ENCODE measurements at places on chromosomes 7 and 10.
A peak's percentile ranks its signal among the peaks of the same experiment; 100 is the strongest.

DNA sequence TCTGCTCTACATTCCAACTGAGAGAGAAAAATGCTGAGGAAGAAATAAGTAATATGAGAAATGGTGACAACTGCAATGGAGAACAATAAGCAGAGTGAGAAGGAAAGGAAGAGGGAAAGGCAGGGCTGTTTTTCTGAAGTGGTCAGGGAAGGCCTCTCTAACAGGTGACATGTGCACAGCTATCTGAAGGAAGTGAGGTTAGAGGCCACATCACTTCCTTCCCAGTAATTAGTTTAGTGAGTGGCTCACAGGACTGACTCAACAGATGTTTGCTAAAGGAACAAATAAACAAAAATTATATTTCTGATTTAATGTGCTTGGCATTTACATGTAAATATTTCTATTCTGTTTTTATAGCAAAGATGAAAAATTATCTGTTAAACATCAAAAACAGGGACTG is 77.9 kb downstream of the ARHGAP21 start:
- DNase-seq, result peak; percentile 25

GRCh38 chr10:3975016-3975415 is 190.0 kb upstream of the KLF6 start:
- DNase-seq, result no peak

DNA sequence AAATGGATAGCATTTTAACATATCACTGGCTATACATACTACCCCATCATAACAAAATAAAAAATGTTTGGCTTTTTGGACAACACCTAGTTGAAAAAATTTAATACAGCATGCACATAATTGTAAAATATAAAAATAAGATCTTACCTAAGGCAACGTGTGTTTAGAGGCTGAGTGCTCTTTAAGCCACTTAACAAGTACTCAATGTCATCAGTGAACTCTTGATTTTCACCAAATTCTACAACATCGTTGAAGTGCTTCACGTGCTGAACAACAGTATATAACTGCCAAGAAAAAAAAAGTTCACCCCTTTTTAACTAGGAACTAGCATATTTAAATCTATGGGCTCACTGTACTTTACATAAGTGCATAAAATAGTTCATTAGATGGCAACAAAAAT is 49.5 kb downstream of the WAPL start:
- no peak for DNase-seq

GRCh38 chr10:127368101-127368500 is 171.7 kb upstream of the INSYN2A start:
- no peak for DNase-seq

DNA sequence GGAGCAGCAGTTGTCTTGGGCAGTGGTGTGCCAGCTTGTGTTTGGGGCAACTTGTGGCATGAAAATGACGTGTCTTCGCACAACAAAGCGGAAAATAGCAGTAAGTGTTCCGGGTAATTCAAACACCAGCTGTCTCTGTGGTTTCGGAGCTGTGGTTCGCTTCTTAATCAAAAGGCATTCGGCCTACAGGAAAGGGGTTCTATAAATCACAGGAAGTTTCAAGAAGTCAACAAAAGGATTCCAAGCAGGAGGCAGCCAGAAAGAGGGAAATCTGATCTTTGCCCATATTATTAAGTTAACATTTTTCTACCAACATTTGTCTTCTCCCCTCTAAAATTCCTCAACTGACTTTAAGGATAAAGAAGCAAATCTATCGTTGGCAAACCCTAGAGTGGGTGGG is 353.4 kb downstream of the FGFR2 start:
- DNase-seq, result no peak

DNA sequence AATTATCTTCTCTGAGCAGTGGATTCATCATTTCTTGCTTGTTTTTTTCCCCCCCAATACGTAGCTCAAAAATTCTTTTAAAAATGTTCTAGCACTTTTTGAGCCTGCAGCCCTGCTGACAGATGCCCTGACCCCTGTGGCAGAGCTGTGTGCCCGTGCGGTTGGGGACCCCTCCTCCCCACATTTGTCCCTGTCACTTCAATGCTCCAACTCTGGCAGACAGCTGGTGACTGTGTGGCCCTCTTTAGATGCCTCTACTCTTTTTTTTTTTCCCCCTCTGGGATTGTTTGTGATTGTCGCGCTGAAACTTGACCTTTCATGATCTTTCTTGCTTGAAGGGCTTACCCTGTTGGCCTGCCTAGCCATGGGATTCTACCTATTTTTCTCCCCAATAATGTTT is 214.1 kb downstream of the TMEM178B start:
- no peak for DNase-seq

GRCh38 chr7:130961128-130961601 is 227.2 kb upstream of the KLF14 start:
- DNase-seq, result peak; percentile 86

- no peak for DNase-seq
Measured at GRCh38 chr10:109875151-109875568, 48.2 kb downstream of the XPNPEP1 start.

GRCh38 chr7:138565451-138566114 is 105.5 kb downstream of the TRIM24 start:
- no peak for DNase-seq

- no peak for DNase-seq
Measured at GRCh38 chr7:152664636-152665035, 11.3 kb downstream of the XRCC2 start.

GRCh38 chr10:126387041-126387921 is 996 bp downstream of the ADAM12 start:
- DNase-seq, result no peak

GRCh38 chr7:155850001-155850436 is 37.8 kb upstream of the SHH start:
- DNase-seq, result no peak

DNA sequence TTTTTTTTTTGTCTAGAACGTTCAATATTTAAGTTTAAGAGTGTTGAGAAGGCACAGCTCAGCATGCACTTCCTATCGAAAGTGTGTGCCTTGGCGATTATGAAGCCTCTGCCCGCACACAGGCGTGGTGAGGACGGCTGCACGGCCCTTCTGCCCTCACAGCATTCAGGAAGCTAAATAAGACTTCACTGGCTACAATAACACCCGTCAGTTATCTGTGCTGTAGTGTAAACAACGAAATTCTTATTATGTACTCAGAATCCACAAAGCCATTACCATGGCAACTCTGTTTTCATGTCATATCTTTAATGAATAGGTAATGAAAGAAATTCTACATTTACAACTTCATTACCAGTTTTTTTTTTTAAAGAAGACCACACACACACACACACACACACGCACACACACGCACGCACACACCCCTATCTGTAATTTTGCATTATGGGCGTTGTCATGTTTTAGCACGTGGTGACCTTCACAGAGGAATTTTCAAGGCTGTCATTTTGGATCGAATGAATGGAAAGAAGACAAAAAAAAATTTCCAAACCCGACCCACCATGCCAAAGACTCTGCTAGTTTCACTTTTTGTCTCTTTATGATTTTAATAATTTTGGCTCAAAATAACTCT is 254.8 kb upstream of the CTBP2 start:
- DNase-seq, result no peak

DNA sequence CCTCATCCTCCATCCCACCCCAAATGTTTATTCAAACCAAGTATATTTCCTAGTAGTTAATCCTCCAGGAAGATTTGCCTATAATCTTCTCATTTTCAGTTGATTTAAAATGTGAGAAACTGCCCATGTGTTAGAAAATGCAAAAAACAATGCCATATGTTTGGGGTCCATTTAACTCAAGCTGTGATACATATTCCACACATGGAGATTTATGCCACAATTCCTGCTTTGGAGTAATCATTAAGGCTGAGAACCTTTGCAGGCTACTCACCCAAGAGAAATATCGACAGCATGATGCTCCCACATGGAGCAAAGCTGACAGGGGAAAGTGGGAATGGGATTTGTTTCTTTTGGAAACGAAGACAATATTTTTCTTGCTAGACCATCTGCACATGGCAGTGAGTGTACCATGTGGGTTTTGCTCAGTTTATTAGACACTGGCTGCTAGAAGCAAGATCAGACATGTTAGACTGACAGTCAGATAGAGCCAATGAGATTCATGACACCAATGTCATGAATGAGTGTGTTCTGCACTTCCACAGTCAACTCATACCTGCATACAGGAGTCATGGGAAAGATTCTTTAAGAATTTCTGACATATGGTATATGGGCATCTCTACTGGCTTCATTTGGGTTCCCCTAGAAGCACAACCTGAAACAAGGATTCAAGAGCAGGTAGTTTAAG is 3.4 kb upstream of the GRM8 start:
- DNase-seq, result no peak

- no peak for DNase-seq
Measured at GRCh38 chr7:142487124-142487523, 229.3 kb upstream of the PRSS58 start.

DNA sequence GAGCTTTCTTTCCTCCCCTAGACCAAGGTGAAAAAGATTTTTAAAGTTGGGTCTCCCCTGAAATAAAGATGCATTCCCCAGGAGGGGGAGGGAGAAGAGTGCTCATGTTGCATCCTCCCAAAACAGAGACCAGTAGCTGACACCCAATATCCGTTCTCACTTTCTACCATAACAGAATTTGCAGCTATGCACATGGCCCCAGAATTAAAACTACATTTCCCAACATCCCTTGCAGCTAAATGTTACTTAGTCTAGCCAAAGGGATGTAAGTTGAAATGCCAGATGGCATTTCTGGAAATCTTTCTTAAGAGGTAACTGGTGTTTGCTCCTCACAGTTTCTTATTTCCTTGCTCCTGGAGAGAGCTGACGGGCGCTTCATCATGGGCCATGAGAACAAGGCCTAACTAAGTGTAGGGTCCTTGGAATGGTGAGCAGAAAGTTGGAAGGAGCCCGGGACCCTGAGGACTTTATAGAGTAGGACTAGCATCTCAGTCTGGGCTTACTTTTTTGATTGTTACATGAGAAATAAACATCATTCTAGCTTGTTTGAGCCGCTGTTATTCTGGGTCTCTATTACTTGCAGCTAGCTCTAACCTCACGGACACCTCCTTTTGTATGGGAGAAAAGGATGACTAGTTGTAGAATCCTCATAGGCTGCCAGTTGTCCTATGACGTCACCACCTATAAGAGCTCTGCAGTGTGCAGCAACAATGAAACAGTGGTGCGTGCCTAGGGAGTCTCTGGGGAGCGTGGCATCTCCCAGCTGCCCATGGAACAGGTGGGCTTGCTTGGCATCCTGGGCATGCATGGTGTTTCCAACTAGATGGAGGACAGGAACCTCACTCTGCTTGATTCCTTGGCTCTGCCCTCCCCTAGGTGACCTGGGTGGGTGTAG is 46.1 kb upstream of the EXOC6 start:
- no peak for DNase-seq

GRCh38 chr10:74871595-74872382 is 45.4 kb downstream of the KAT6B start:
- no peak for DNase-seq

DNA sequence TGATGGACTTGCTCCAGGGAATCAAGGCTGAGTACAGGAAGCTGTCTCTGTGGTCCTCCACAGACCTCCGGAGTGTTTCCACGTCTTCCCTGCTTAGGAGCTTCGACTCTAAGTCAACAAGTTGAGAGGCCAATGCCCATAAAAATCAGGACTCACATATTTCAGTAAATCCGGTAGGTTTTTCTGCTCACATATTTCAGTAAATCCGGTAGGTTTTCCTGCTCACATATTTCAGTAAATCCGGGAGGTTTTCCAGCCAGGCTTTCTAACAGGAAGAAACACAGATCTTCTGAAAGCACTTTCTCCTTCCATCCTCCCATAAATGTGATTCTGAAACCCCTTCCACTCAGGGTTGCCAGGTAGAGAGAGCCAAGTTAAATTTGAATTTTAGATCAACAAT is 340.1 kb upstream of the SHH start:
- no peak for DNase-seq

- no peak for DNase-seq
Measured at GRCh38 chr10:129946859-129947258, 17.2 kb downstream of the EBF3 start.

DNA sequence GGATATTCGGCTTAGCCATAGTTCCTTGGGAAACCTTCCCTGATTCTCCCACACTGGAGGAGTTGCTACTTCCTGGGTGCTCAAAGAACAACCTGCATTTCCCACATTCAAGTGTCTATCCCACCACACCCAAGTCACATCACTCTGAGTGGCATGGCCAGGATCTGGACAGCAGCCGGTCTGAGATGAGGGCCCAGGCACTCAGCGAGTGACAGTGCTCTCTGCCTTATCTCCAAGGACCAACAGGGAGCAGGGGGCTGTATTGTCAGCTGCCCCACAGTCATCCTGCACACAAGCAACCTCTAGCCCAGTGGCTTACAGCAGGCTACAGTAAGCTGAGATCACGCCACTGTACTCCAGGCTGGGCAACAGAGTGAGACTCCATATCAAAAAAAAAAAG is 16.1 kb upstream of the SLC18A3 start:
- DNase-seq, result no peak

- DNase-seq, result no peak
Measured at GRCh38 chr7:138072726-138073125, 3.5 kb upstream of the AKR1D1 start.

DNA sequence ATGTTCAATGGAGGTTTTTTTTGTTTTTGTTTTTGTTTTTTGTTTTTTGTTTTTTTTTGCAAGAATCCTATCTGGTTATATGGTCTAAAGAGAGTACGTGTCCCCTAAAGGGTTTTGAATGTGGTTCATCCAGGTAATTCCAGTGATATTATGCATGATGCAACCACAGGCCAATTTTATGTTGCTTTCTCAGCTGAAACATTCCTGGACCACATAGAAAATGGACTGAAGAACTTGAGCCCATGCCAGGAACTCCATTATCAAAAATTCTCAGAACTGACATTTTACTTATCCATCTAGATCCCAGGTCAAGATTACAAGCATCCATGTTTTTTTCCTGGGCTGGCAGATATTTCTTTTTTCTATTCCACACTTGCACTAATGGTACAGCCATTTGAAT is 11.5 kb upstream of the MINDY3 start:
- DNase-seq, result no peak

DNA sequence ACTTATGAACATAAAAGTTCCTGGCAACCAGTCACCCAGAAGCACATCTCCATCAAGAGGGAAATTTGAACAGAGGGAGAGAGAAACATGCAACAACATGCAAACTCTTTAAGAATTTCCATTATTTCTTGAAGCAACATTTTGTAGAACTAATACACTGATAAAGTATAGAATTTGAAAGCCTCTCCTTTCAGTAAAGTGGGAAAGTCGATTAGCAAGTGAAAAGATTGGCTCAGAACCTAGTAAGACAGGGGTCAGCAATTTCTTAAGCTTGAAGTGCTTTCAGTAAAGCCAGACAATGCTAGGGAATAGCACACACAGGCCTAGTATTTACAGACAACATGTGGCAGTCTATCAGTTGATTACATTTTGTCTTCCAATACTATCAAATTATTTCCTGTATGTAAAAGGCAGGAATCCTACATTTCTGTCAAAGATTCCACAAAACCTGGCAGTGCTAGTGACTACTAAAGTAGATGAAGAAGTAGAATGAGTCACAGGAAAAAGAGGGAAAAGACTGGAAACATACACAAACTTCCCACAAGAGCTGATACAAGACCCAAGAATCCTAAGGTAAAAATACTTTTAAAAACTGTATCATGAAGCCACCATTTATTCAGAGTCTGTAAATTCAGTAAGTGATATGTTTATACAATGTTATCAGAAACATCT is 25.2 kb downstream of the DNAJC1 start:
- no peak for DNase-seq

All from LoVo (cell line).